CD4-positive, alpha-beta T cell treated with Interferon gamma for 1 hour (primary cell): ENCODE measurements at places on chromosomes 2 and 18.

DNA sequence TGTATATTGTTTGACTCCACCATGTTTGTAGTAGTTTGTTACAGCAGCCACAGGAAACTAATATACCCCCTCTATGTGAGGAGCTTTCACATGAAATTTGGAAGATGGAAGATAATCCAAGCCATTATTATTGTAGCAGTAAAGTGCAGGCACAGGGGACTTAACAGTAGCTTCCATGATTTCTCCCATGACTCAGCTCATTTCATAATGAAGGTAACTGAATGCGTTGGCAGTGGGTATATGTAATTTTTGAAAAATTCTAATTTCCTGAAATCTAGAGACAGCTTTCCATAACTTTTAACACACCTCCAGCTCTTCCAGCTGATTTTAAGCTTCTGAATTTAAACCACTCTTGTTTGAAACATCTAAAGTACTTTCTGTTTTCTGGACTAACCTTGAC, 181.2 kb downstream of the NR4A2 start:
- no peak for DNase-seq

GRCh38 chr2:59528525-59528924, 1024.9 kb downstream of the BCL11A start:
- DNase-seq: no peak

DNA sequence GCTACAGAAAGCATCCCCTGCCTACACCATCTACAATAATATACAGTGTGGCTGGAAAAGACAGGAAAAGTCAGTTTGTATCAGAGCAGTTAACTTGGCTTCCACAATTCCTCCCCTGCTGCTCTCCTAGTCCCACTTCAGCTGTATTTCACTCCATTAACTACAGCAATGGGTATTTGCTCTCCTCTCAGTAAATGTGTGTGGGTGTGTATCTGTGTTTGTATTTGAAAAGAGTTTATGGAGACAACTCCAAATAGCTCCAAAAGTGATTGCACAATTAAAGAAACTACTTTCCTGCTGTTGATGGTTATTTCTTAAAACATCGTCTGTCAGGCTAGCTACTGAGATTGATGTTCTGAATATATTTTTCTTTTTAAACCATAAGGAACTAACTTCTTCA, 333.7 kb upstream of the FIGN start:
- no peak for DNase-seq

DNA sequence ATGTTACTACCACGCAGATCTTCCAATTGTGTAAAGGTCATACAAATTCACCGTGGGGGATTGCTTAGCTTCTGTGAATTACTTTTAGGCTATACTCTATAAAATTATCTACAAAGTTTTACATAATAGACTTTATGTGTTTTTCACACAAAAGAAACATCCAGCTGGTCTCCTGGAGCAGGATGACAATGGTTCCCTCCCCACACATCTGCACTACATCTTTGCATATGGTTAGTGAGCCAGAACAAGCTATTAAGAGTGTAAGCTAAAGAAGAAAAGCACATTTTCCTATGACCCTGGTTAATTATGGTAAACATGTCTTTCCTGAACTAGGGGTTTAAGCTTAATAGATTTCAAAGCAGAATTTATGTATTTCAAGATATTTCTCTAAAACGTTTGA, 295.1 kb downstream of the ASXL3 start:
- no peak for DNase-seq

DNA sequence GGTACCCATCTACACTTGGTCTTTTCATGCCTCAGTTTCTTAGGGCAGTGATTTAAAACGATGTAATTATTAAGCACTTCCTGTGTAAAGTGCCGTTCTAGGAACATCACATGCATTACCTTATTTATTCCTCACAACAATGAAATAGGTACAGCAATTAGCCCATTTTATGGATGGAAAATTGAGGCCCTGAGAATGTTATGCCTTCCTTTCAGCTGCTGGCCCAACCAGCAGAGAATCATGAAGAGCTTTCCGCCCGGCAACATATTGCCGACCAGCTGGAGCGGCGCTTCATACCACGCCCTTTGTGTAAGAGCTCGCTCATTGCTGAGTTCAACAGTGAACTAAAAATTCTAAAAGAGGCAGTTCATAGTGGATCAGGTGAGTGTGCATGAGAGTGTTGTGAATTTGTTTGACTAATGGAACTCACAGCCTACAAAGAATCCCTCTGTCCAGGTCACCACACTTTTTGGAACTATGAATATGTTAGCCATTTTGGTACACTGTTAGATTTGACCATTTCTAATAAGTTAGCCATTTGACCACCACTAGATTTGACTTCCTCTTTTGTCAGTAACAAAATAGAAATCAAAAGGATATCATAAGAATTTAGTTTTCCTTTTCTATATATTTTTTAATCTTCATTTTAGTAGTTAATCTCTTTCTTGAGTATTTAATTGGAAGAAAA, 25.6 kb upstream of the RPE start:
- DNase-seq: no peak

- no peak for DNase-seq
Observed at GRCh38 chr2:20447437-20448245, 767 bp downstream of the RHOB start.

DNA sequence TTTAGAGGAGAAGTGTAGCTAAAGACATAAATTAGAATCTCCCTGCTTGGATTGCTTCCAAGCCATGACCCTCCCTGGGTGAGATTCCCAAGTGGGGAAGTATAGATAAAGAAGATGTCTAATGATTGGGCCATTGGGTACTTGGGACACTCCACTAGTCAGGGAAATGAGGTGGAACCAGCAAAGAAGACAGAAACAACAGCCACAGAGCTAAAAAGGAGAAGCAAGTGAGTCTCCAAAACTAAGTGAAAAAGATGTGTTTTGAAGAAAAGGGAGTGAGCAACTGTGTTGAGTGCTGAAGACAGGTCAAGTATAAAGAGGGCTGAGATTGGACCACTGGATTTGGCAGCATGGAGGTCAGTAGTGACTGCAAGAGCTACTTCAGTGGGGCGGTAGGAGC, 276.7 kb upstream of the STON1 start:
- DNase-seq: no peak

DNA sequence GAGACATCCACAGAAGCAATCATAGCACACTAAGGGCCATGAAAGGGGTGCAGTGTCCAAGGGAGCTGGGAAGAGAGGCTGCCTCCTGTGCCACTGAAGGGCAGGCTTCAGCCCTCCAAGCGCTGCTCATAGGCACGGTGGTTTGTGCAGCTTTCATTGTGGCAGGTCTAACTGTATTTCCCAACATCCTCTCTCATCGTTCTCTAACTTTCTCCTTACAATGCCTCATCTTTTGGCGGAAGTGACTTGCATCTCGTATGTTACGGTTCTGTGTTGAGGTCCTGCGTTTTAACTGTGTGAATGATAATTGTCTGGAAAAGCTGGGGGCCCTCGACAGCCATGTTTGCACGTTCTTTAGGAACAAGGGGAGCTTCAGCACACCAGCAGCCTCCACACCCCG, 213.9 kb downstream of the GBX2 start:
- no peak for DNase-seq

DNA sequence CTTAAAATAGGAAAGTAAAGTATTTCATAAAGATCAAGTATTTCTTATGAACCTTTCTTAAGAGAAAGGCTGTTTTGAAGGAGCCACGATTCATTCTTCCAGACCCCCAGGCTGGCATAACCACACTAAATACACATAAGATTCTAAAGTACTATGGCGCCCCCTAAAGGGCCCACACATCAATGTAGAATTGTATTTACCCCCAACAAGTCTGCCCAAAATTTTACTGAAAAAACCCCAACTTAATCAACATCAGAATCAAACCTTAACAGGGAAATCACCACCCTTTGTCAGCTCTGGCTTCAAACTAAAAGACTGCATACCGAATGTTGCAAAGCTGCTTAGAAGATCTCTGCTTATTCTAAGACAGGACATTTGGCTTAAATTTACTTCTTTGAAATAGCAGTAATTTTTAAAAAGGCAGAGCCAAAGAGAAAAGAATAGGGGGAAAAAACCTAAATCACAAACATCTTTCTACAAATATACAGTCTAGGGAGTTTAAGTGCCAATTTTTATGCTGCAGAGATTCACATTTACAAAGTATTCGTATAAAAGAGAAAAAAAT, 20.4 kb upstream of the BCL2 start:
- DNase-seq: peak; percentile 19

- no peak for DNase-seq
Observed at GRCh38 chr2:133433455-133434451, 134.5 kb downstream of the NCKAP5 start.

DNA sequence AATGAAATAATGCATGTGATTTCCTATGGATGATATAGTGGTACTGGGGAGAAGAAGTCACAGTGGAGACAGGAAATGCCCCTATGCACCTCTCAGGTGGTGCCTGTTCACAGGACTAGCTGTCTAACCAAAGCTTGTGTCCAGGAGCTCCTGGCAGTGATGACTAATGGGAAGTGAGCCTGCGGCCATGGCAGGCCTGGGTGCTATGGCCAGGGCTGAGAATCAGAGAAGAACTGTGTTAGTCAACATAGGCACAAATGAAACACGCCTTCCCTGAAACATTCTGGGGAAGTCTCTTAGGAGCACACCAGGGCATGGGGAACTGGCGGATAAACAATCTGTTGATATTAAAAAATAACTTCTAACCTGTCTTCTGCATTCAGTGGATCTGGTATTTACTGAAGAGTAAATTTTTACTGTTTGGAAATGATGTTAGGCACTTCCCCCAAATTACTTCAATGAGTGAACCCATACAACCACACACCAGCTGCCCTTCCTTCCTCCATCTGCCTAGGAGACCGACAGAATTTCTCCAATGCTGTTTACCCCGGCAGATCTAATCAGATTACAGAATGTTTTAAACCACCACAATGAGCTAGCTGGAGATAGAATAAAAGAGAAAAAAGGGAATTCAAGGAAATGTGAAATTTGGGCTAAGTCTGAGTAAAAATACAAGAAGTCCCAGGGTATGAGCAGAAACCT, 67.4 kb downstream of the MEP1B start:
- DNase-seq: no peak

GRCh38 chr2:239177325-239177724, 223.5 kb downstream of the HDAC4 start:
- DNase-seq: no peak

DNA sequence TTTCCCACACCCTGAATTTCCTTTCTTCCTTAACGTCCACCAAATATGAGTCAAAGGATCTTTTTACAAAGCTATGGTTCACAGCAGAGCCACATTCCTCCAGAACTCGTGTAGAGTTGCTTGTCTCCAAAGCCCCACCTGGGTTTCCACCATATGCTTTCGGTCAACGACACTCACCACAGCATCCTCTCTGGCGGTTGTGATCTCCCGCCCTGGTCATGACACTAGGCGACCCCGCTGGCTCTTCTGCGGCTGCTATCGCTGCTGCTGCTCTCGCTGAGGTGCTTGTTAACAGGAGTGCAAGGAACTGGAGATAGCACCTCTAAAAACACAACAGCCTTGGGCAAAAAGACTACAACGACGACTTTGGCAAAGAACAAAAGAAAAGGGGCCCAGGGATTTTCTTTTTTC, 340 bp downstream of the SLC40A1 start:
- no peak for DNase-seq

- DNase-seq: no peak
Observed at GRCh38 chr2:3563521-3563976, 5.4 kb upstream of the RNASEH1 start.

- no peak for DNase-seq
Observed at GRCh38 chr2:43033466-43034241, 192.8 kb downstream of the ZFP36L2 start.

DNA sequence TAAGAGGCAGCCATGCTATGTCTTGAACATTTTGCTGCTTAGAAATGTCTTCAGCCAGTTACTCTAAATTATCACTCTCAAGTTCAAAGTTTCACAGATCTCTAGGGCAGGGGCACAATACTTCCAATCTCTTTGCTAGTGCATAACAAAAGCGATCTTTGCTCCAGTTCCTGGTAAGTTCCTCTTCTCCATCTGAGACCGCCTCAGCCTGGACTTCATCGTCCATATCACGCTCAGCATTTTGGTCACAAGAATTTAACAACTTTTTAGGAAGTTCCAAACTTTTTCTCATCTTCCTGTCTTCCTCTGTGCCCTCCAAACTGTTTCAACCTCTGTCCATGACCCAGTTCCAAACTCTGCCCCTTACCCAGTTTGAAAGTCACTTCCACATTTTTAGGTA, 8.8 kb upstream of the SLC35F5 start:
- no peak for DNase-seq

DNA sequence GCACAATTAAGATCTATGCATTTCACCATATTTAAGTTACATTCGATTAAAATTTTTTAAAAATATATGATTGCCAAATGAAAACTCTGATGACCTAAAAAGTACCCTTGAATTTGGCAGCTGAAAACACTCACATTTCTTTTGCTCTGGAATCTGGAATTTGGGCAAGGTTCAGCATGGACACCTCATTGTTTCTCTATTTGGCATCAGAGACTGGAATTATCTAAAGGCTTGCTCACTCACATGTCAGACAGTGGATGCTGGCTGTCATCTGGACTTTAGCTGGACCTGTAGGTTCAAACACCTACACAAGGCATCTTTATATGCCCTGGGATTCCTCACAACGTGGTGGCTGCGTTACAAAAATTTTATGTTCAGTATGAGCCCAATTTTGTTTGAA, 16.1 kb downstream of the MBOAT2 start:
- no peak for DNase-seq

GRCh38 chr2:84477886-84478285, 18.8 kb upstream of the SUCLG1 start:
- DNase-seq: no peak

DNA sequence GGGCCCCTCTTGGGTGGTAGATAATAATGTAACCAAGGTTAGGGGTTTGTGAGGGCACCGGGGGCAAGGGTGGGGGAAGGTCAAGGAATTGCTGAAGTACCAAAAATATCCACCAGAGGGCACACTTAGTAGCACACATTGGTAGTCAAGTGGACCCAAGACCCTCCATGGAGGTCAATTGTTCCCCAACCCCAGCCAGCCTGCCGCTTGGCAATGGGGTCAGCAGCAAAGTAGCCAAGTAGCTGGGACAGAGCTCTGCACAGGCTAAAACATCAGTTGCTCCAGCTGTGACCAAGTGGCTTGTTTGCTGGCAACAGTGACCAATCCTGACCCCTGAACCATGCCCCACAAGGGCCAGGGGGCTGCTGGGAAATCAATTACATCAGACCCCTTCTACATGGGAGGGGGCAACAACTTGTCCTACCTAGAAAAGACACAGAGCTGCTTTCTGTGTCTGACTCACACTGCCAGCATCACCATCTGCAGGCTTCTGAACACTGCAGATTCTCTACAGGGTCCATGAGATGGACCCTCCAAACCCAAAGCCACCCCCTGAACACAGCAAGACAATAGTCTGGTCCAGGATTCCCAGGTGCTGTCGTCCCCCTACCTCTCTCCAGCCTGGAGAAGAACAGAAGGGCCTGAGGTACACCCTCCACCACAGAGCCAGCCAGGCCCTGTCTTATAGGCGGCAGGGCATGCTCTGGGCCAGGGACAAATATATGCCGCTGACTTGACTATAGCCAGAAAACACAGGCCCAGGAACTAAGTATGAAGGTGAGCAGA, 76.0 kb downstream of the EMX1 start:
- DNase-seq: peak; percentile 10

DNA sequence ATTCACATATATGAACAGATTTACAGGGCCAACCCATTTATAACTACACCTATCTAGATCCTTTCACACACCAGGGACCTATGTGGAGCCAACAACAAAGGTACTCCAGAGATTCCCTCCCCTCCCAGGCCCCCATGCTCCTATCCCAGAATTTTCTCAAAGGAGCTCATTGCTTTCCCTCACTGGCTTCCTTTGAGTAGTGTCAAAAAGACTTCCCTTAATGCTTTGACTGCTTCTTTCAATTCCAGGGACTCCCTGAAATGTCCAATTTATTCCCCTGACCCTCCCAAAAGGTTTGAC, 46.6 kb downstream of the IKZF2 start:
- no peak for DNase-seq
